Cardiac muscle cell (in vitro differentiated cells and primary cell): ENCODE measurements at places on chromosomes 12 and 14.

DNA sequence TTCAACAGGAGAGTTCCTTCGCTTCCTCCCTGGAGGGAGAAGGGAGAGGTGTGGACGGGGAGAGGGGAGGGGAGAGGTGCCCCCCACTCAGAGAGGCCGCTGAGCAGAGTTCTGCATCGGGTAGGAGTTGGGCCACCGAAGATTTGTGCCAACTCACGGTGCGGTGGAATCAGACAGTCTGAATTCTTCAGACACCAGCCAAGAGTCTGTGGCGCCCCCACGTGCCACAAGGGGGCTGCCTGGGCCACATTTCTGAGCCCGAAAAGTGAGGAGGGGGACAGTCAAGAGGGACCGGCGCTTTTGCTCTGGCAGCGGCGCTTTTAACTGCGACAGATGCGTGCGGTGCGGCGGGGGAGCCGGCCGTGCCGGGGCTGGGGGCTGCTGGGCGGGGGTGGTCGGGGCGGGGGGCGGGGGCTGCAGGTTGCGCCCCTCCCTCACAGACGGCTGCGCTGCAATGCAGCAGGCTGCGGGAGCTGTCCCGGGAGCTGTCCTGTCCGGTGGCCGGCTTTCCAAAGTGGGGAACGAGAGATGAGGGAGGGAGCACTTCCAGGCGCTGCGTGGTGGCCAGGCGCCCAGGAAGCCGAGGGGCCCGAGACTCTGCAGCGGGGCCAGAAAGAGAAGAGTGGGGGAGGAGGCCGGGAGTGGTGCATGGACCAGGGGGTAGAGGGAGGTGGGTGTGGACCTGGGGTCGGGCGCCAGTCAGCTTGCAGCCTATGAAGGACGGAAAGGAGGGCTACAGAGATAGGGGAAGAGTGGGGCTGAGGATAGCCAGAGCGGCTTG lies 975 bp upstream of the RTL1 start:
- no peak for DNase-seq

DNA sequence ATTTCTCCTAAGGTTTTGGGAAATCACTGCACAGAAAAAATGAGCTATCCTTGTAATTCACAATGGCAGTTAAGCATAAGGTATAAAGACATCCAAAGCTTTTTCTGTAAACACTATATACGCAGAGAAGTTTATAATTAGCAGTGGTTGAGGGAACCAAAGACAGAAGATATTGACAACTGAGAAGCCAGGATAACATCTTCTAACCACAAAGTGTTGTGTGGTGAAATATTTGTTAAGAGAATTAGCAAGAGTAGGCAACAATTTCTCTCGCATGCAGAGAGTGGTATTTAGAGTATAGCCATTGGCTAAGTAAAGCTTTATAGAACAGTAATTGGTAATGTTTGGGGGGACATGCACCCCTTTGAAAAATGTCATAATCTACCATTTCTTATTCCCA lies 123.7 kb upstream of the USP15 start:
- no peak for DNase-seq

GRCh38 chr12:25245491-25245890 lies 5.2 kb downstream of the KRAS start:
- DNase-seq, result no peak

GRCh38 chr12:112841906-112842305 lies 50.4 kb downstream of the RPH3A start:
- DNase-seq, result peak; percentile 18

- DNase-seq, result no peak
Measured at GRCh38 chr12:90423965-90424364, 531.0 kb downstream of the CCER1 start.

DNA sequence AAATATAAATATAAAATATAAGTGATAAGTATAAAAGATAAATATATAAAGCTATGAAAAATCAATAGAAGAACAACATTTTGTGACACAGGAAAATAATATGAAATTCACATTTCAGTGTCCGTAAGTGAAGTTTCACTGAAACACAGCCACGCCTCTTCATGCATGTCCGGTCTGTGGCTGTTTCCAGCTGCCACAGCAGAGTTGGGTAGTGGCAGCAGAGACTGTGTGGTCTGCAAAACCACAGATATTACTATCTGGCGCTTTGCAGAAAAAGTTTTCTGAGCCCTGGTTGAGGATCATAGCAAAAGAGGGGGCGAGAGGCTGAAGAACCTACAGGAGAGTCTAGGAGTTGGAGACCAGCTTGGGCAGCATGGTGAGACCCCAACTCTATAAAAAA lies 780 bp downstream of the SERPINA4 start:
- DNase-seq, result no peak

DNA sequence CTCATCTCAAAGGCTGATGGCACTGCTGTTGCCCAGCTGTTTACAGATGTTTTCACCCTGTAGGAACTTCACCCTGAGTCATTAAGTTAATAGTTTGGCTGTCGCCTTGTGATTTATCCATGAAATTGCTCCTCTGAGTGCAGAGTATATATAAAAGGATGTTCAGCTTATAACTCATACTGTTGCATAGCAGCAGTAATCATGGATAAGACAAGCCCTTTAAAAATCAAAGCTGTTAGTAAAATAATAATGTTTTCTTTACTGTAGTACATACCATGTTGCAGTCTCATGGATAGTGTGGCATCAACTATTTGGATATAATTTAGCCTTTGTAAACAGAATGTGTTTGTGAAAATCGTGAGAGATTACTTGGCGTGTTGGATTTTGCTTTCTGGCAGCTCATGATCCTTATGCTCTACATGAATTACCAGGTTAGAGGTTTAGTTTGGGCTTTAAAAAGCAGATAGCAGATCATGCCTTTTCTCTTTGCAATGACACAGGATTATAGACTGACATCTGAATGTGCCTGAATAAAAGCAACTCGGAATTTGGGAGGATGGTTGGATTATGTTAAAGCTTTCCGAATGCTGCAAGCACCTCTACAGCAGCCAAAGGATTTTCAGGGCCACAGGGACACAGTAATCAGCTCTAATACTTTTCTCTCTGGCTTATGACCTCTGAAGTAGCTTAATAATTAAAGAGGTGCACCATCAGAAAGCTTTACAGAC lies 279.7 kb upstream of the ATP2B1 start:
- DNase-seq, result no peak

GRCh38 chr12:127620735-127621355 lies 646.1 kb upstream of the TMEM132C start:
- no peak for DNase-seq

- no peak for DNase-seq
Measured at GRCh38 chr14:100436745-100437406, 113.7 kb downstream of the SLC25A47 start.

DNA sequence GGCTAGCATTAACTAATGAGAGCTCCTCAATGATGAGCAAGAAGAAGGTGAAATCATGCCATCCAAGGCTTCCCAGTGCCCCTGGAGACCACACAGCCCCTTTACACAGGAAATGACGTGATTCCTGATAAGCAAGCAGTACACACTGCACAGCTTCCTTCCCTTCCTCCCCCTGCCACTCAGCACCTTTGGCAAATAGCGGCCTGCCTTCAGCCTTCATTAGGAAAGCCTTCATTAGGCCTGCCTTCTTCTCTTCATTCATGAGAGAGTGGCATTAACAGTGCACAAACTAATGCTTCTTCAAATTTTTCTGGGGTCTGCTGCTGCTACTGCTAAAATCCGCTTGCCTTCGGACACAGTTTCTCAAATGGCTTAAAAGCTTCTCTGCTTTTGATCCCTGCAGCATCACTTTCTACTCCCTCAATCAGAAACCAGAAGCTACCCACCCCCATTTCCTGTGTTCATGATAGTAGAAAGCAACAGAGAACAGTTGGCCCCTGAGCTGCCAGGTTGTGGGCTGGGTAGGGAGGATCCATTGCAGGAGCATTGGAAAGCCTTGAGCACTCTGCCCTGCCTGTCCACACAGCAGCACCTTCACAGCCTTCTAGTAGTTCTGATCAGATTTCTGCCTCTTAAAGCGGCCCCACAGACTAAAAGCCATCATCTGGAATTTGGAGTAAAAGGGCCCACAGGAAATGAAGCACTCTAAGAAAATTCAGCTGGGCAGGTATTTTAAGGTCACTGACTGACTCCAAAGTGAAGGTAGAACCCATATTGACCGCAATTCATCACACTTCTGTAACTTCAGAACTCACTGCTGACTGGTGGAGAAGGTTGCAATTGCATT lies 103.8 kb upstream of the ETV6 start:
- DNase-seq, result peak; percentile 14

DNA sequence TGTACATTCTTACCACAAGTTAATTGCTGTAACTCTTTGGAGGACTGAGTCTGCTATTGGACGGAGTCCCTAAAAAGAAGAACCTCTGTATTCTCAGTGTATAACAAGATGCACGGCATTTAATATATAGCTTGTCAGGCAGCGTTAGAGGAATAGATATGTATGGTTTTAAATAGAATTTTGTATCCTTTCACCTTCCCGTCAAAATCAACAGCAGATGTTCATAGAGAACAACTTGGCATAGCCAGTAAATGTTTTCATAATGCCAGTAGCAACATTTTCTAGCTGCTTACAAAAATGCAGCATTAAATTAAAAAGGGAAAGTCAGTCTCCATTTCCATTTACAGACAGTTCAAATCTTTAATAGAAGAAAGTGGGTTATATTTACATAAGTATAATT lies 6.8 kb downstream of the SCYL2 start:
- no peak for DNase-seq

DNA sequence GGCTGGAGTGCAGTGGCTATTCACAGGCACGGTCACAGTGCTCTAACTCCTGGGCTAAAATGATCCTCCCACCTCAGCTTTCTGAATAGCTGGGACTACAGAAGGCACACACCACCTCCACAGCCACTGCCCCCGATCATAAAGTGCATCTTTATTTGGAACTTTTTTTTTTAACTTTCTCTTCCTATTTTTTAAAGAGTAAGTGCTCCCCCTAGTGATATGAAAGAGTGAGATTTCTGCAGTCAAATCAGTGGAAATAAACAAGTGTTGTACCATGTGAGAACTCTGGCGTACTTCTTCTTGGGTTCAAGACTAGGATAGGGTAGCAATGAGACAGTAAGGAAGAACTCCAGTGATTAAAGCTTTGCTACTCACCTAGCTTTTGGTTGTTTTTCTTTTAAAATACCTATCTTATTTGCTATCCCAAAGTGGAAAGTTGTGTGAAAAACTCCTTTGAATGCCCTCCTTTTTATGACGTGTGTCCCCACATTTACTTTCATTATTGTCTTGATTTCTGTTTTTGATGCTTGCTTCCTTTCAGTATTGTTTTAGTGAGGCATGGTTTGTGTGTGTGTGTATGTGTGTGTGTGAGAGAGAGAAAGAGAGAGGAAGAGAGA lies 6.6 kb downstream of the PPP4R4 start:
- peak; percentile 57 for DNase-seq

DNA sequence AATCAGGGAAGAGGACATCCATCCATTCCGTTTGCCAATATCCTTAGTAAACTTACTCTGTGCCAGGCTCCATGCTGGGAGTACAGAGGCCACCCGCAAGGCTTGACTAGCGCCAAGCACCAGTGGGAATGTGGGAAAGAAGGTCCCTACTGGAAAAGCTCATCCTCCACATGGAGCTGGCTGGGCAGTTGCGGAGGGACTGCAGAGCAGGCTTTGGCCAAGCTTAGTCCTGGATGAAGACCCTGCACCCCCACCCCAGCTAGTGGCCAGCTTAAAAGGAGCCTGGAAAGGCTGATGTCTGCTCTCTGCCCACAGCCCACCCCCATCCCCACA lies 22.4 kb upstream of the EIF2B2 start:
- no peak for DNase-seq

DNA sequence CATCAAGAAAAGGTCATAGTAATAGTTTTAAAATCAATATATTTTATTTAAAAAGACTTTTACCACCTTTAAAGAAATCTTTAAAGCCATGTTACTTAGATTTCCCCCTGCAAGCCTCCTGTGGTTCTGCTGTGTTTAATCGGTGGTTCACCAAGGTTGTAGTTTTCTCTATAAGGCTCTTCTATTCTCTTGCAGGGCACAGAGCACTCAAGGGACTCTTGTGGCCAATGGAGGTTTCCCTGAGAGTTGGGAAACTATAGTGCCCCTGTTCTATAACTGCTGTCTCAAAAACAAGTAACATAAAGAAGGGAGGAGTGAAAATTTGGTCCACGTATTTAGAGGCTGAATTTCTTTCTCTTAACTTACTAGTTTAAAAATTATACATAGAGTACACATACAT lies 25.0 kb downstream of the DACT1 start:
- no peak for DNase-seq

DNA sequence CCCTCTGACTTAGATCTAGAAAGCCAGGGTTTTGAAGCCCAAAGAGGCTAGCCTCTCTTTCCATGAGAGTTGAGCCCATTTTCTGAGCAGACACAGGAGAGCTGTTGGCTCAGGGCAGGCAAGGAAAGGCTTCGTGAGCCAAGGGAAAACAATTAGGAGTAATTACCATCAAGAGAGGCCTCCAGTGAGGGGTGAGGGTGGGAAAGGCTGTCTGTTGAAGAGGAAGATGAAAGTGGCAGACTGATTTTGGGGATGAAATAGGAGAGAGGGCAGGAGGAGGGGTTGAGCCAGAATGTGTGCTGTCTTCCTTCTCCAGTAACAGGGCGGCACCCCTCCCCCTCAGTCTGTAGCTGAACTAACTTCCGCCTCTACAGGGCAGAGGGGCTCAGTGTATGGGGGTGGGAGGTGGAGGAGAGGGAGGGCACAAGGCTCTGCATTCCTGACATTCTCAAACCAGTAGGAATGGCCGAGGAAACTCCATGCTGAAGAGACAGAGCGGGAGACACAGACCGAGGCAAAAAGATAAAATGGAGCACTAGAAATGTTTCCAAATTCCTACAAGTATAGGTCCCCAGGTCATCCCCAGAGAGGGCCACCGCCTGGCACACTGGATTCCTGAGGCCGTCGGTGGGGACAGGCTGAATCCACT lies 33.1 kb upstream of the COL2A1 start:
- DNase-seq, result peak; percentile 91

DNA sequence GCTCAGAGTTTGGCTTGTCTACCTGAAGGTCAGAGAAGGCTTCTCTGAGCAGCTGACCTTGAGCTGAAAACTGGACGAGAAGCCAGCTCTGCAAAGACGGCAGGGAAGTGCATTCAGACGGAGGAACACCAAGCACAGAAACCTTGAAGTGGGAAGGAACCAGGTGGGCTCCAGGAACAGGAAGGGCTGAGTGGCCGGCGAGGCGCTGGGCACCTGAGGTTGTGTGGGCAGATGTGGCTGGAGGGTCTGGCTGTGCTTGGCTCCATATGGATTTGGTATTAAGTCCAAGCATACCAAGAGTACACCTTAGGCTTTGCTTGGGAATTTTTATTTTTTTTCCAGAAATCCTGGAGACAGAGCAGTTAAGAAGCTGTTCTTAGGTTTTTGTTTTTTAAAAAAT lies 130.6 kb downstream of the SCARB1 start:
- no peak for DNase-seq
